ENCODE measurements at places on chromosomes 5 and 9. TPM values are rescaled to one million over a fixed set of nuclear protein-coding genes. Genes with fewer than 3 reads are reported as not detected.

The ZNF300 gene
- total RNA-seq: 3.0 TPM

The CLK4 gene
- 13.0 TPM for total RNA-seq

- no peak for DNase-seq
These were observed 455.4 kb downstream of the GADD45G start for GRCh38 chr9:90060256-90060655.

- no peak for DNase-seq
These were observed 257.9 kb downstream of the MAN2A1 start for GRCh38 chr5:109947667-109948066.

DNA sequence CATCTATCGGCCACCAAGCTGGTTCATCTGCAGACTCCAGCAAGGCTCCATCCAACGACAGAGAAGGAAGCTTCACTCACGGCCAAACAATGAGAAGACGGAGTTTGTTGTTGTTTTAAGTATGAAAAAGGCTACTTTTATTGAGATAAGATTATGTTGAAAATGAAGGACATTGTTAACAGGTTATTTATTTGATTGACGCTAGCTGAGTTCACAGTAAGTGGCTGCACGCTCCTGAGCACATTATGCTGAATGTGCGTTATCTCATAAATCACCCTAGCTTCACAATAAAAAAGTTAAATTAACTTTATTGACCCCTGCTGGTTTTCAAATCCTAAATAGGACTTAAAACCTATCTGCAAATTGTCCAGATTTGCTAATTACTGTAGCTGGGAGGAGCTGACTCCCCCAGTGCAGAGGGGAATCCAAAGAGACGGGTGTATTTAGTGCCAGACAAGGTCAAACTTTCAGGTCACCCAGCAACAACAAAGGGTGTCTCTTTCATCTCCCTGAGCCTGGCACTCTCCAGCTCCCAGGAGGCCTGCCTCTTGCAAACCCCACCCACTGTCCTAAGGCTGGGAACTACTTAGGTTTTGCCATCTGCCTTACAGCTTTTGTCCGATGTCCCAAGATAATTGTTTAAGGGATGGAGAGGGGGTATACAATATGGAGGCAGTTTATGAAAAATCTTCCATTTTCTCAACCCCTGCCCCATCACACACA is 129.2 kb downstream of the ZDHHC21 start:
- DNase-seq: no peak

GRCh38 chr9:86486891-86487837 is 133.0 kb upstream of the TUT7 start:
- no peak for DNase-seq

DNA sequence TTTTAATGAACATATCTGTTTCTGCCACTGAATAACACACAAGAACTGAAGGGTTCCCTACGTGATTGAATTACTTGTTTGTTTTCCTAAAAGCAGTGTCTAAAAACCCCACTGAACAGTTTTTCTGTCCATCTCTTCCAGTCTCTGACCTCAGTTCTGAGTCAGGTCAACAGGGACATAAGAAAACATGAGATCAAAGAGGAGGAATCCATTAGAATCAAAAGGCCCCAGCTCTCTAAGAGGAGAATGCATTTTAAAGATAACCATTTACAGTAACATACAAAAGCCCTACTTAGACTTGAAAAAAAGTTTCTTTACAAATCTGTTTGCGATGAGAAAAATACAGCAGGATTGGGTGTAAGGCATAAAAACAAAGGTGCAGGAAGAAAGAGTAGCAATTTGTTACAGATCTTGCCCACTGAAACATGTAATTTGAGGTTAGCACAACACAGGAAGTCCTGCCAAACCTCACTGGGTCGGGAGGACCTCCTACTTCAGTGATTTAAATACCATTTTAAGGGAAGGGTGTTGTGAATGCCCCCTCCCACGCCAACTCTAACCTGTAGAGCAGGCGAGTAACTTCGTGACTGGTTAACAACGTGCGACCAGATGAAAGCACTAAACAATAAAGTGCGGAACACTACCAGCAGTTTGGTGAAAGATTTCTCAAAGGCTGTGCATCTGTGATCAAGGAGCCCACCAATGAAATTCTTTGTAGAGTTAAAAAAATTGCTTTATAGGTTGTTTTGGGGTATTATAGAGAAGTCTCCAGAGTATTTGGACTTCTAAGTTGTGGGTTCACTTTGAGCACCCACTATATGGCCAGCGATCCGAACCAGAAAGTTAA is 1.3 kb downstream of the QSOX2 start:
- DNase-seq: no peak
